ENCODE measurements at places on chromosomes 7 and 10.

- no peak for DNase-seq
Measured at GRCh38 chr10:76408646-76409045, 977.2 kb downstream of the LRMDA start.

DNA sequence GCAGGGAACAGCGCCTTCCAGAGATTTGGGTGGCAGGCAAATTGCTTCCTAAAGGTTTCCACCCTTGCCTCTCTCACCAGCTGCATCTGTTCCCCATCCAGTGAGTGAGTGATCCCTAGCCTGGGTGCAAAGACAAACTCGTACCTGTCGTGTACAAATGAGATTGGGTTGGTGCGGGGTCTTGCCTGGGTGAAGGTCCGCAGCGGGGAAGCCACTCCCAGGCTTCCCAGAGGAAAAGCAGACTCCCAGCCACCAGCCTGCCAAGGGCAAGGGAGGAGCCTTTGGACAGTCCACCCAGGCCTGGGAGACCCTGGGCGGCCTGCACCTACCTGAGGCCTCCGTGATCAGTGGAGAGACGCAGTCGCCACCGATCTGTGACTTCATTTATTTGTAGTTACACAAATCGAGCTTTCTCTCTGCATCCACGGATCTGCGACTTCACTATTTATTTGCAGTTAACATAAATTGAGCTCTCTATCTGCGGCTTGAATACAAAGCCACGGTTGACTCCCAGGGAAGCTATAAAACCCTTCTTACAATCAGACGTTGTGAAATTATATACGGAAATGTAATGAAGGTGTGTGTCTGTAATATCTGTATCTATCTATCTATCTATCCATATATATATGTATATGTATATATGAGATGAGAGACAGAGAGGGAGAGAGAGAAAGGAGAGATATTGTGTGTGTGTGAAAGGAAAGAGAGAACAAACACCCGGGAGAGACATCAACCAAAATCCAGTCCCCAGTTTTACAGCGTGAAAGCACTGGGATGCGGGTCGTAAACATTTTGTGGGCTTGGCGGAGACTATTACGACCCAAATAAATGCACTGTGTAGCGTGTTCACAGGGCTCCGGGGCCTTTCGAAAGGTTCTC, 3.0 kb upstream of the HOXA7 start:
- DNase-seq, result no peak

GRCh38 chr10:71297343-71297742, 21.7 kb upstream of the SLC29A3 start:
- no peak for DNase-seq

DNA sequence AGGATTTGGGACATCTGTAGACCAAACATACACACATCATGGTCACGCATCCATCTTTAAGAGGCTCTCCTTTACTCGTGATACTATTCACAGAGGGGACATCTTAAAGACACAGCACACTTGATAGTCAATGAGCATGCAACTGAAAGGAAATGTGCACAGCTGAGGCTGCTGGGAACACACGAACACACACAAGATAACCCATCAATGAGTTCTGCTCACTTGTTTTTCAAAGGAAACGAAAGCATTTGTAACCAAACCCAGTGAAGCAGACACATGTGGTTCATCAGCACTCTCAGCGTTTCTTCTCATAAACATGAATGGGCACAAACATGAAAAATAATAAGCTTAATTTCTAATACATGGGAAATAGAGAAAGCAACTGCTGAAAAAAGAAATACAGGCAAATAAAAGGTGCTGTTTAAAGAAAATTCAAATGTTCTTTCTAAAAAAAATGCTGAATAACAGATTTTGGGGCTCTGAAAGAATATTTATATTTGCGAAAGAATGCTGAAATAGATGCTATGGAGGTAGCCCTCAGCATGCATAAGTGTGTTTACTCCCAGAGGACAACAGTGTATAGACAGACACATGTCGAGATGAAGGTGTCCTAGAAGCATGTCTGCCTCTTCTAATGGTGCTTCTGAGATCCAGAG, 59.7 kb upstream of the LAMB4 start:
- DNase-seq, result no peak

GRCh38 chr10:8054244-8054493, 319 bp upstream of the GATA3 start:
- no peak for DNase-seq

- no peak for DNase-seq
Measured at GRCh38 chr10:33101392-33101787, 143.4 kb upstream of the ITGB1 start.

- DNase-seq, result no peak
Measured at GRCh38 chr10:56633876-56634452, 272.9 kb upstream of the ZWINT start.

- DNase-seq, result peak; percentile 22
Measured at GRCh38 chr7:38932509-38933168, 23.6 kb upstream of the VPS41 start.

DNA sequence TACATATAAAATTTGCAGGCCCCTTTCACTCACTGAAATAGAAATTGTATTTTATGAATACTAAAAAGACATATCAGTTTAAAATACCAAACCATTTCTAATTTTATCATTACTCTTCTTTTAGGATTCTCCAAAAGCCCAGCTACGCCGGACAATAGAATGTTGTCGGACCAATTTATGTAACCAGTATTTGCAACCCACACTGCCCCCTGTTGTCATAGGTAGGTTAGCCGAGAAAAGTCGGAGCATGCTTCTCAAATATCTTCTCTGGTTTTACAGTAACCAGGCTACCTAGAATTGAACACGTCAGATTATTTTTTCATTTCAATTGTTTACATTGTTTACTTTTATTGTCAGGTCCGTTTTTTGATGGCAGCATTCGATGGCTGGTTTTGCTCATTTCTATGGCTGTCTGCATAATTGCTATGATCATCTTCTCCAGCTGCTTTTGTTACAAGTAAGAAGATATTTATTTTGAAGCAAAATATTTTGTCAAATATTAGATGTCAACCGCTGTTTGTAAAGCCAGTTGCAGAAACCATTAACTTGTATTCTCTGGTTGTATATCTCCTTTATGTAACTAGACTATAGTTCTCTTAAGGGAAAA, 57.6 kb downstream of the MMRN2 start:
- peak; percentile 13 for DNase-seq

DNA sequence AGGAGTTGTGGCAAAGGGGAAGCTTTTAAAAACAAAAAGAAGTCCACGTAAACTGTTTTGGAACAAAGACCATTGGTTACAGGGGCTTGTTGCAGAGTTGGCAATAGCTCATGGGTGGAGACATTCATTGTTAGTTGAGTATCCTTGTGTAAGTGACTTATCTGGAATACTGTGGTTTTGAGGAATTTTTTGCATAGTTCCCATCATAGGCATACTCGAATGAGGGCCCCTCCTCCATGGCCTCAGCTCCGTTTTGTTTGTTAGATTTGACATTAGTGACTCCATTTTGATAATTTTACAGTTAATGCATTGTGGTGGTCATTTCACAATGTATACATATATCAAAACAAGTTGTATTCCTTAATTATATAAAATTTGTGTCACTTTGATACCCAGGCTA, 12.8 kb upstream of the SMKR1 start:
- no peak for DNase-seq

DNA sequence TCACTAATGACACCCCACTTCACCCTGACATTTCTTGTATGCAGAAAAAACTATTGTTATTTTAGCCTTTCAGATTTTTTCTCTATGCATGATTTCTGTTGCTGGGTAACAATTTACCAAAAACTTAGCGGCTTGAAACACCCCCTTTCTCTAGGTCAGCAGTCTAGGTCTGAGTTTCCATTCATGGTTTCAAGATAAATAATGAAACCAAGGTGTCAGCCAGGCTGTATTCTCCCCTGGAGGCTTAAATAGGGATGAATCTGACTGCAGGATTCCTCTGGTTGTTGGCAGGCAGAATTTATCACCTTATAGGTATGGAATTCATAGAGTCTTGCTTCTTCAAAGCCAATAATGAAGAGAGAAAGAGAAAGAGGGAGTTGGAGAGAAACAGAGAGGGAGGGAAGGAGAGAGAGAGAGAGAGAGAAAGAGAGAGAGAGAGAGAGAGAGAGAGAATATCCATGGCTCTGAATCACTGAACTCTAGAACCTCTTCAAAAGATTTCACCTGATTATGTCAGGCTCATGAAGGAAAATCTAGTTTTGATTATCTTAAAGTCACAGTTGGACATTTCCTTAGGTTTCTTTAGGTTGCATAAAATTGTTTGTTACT, 1224.6 kb upstream of the LRRTM3 start:
- DNase-seq, result no peak

DNA sequence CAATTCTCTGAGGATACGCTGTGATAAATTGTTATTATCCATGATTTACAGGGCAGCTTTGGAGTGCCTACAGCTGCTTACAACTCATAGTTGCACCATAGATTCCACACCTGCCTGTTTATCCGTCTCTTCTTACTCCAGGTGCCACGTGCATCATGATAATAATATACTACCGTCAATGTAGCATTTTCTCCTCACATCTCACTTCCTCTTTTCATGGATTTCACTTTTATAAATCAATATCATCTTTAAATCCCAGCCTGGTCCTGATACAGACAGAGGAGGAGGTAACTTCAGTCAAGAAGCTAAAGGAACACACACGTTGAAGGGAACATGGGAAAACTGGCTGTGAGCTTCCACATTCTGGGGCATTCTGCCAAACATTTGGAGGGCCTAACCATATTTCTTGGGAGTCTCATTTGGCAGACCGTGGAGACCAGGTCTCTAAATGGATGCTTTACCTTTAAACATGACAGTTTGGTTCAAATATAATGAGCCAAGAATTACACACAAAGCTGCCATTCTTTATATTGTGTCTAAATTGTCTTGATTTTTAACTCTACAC, 2.4 kb downstream of the CH25H start:
- no peak for DNase-seq

- no peak for DNase-seq
Measured at GRCh38 chr10:66180581-66181318, 745.1 kb upstream of the LRRTM3 start.

- no peak for DNase-seq
Measured at GRCh38 chr7:21495731-21496130, 47.1 kb upstream of the DNAH11 start.

- no peak for DNase-seq
Measured at GRCh38 chr10:114479307-114479706, 75.0 kb upstream of the AFAP1L2 start.

GRCh38 chr7:3301449-3301731, 338 bp downstream of the SDK1 start:
- no peak for DNase-seq

- no peak for DNase-seq
Measured at GRCh38 chr7:121275204-121275603, 53.6 kb upstream of the WNT16 start.

DNA sequence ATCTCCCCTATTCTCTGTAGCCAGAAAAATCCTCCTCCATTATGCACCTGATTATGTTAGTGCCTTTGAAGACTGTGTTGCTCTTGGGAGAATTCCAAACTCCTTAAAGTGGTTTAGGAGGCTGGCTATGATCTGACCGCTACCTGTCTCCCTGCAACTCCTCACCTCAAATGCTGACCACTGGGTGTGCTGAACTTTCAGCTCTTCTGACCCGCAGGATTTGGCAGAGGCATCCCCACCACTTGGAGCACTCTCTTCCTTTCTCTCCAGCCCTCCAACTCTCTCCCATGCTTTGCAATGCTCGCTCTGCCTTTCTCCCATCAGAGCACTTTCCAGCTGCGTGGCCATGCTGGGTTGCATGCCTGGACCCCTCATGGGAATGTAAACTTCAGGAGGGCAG, 227.6 kb downstream of the RPS24 start:
- no peak for DNase-seq

DNA sequence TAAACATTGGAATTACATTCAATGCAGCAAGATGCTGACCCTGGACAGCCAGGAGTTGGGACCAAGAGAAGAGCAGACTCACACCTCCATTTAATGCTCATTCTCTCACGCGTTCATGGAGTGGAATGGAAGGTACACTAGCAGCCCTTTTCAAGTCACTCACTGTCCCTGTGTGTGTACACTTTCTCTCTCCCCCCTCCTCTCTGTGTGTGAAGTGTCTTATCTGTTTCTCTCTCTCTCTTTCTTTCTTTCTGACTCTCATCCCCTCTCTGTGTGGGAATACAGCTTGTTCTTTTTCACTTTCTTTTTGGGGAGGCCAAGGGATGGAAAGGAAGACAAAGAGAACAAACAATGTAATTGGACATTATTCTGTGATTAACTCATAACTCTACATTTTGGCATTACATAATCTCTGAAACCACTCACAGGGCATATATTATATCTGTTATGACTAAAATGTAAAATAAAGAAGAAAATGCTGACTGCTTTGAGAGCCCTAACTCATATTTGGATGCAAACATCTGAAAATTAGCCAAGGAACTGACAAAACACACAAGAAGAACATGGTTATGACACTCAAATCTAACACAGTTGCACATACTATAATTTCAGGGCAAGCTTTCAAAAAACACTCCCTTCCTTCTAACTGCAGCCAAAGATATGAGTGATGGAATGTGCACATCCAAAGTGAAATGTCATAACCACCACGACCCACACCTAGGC, 188.8 kb downstream of the PARD3 start:
- no peak for DNase-seq

DNA sequence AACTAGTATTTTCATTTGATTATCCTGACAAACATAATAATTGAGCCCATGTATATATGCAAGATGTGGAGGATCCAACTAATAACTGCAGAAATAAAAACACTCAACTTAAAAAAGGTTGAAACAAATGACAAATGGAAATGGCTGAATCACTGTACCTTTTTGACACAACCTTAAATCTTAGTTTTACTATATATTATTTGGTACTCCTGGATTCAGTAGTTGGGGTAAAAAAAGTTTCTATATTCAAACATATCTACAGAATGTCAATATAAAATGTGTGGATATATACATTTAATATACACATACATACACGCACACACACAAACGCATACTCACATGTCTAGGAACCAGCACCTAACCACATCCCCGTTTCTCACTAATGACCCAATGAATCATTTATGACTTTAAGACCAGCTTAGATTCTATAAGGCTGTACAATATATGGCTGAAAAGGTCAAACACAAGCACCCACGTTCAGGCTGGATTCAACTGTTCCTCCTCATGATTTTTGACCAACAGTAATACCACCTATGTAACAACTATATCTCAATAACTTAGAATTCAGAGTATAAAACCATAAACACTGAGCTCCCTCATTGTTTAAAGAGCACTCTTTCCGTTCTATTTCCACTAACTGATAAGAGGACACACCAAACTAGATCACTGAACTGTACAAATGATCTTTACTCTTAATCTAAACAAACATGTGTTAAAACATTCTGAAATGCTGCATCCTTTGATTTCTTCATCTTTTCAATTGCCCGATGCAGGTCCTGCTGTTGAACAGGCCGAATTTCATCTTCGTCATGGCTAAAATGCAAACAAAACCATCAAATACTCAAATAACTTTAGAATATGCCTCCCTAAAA, 63.8 kb downstream of the ATAD1 start:
- DNase-seq, result no peak

Measured in stimulated activated CD8-positive, alpha-beta memory T cell treated with anti-CD3 and anti-CD28 coated beads, Interleukin-15, amount 100 ng/mL, for 1 hour (primary cell).